ENCODE measurements at places on chromosomes 2 and 18. TPM values are rescaled to one million over a fixed set of nuclear protein-coding genes. Genes with fewer than 3 reads are reported as not detected.

DNA sequence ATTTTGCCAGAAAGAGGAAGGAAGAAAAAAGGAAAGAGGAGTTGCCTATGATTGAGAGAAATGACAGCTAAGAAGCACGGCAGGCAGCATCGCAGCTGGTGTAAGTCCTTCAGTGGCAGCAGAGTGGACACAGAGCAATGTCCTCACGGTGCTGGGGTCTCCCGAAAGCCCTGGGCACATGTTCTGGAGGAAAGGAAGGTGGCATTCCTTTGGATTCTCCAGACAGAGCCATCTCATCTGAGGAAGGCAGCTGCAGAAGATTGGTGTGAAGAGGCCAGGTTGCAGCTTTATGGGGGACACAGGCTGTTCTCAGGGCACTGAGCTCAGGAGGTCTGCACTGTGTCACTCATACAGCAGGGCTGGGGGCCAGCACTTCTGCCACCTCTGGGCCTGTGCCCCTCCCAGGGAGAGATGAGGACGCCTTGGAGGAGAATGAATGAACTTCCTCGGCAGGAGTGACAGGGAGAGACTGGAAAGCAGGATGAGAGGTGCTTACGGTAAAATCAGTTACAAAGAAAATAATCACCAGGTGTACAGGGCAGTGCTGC is 252.0 kb upstream of the MYT1L start:
- no peak for DNase-seq
- H3K27me3 ChIP-seq: no peaks in the 10 kb centered on the region
- no peak overlapping the region for H3K27ac ChIP-seq

DNA sequence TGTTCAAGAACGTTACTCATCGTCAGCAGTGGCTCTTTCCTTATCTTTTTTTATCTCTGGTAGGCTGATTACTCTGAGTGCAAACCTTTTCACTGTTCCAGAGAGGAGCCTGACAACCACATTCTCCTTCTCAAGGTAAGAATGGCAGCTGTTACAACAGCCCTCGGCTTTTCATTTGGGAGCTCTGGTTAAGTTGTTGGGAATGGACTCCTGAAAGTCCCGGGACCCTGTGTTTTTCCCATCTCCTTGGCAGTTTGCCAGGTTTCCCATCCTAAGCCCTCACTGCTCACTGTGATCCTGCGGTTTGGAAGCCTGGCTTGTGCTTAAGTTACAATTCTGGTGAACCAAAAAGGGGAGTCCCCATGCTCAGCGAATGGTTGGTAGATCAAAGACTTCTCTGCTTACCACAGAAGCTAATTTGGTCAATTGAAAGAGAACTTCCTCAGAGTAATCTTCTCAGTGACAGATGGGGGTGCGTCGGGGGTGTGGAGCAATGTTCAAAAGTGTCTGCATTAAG is 122.3 kb downstream of the LYPD6B start:
- H3K4me1 ChIP-seq: peaks cover 15% of the 10 kb centered on the region
- H3K27me3 ChIP-seq: peaks cover 39% of the 10 kb centered on the region
- H3K27ac ChIP-seq: no peak overlapping the region
- H3K4me3 ChIP-seq: no peak overlapping the region
- peak; percentile 43 for DNase-seq

DNA sequence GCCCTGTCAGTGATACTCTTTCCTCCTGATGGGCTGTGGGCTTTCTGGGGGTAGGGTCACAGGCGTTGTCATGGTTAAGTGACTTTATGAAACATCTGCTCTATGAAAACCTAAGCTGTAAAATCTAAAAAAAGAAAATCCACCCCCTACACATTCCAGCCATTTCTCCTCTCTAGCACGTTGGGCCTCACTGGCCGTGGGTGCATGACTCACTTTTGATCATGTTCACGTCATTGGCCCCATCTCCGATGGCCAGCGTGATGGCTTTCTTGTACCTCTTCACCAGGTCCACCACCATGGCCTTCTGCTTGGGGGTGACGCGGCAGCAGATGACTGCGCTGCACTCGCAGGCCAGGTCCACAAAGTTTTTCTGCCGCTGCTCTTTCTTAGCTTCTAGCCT is 39.3 kb upstream of the NARS1 start:
- no peaks in the 10 kb centered on the region for H3K27me3 ChIP-seq
- H3K27ac ChIP-seq: no peak overlapping the region
- H3K36me3 ChIP-seq: peaks cover 1% of the 10 kb centered on the region

- DNase-seq: no peak
- H3K27me3 ChIP-seq: no peaks in the 10 kb centered on the region
- H3K36me3 ChIP-seq: peaks cover 63% of the 10 kb centered on the region
Observed at GRCh38 chr2:231167745-231168459, 30.5 kb upstream of the ARMC9 start.

GRCh38 chr2:216405588-216405987 is 6.7 kb upstream of the SMARCAL1 start:
- H3K27me3 ChIP-seq: no peaks in the 10 kb centered on the region
- H3K36me3 ChIP-seq: no peaks in the 10 kb centered on the region
- H3K27ac ChIP-seq: no peak overlapping the region
- no peak for DNase-seq

The CXCR4 gene
- 89.3 TPM for total RNA-seq

GRCh38 chr2:241563031-241563507 is 4.5 kb downstream of the BOK start:
- peaks cover 6% of the 10 kb centered on the region for H3K4me1 ChIP-seq
- peaks cover 14% of the 10 kb centered on the region for H3K27me3 ChIP-seq
- H3K36me3 ChIP-seq: peaks cover 2% of the 10 kb centered on the region
- no peak overlapping the region for H3K4me3 ChIP-seq
- no peak for DNase-seq
- H3K27ac ChIP-seq: no peak overlapping the region

The NGEF gene
- 1.5 TPM for total RNA-seq

The M1AP gene
- 0.18 TPM for total RNA-seq

GRCh38 chr2:214103276-214104001 is 307.4 kb upstream of the VWC2L start:
- DNase-seq: no peak
- no peaks in the 10 kb centered on the region for H3K27me3 ChIP-seq
- H3K36me3 ChIP-seq: no peaks in the 10 kb centered on the region
- no peak overlapping the region for H3K4me3 ChIP-seq

The B3GNT7 gene
- not detected for total RNA-seq

DNA sequence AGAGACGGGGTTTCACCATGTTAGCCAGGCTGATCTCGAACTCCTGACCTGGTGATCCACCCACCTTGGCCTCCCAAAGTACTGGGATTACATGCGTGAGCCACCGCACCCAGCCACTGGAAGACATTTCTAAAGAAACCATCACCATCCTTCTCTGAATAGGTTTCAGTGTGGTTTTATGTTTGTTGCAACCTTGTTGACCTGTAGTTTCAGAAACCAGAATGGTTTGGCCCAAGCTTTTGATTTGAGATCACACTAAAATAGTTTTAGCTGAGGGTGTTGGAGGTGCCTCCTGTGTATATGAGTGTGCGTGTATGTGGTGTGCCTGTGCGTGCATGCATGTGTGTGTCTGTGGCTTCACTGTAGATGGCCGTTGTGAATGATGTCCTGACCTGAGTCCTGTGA is 26.2 kb downstream of the INPP4A start:
- H3K4me1 ChIP-seq: peaks cover 96% of the 10 kb centered on the region
- peak overlapping the region; percentile 81 for H3K27ac ChIP-seq
- no peak for DNase-seq
- no peak overlapping the region for H3K4me3 ChIP-seq
- H3K36me3 ChIP-seq: peaks cover 7% of the 10 kb centered on the region

GRCh38 chr2:74602586-74603281 is 45.4 kb downstream of the M1AP start:
- H3K27ac ChIP-seq: no peak overlapping the region
- H3K4me3 ChIP-seq: no peak overlapping the region
- H3K36me3 ChIP-seq: no peaks in the 10 kb centered on the region

The SNED1 gene
- 0.78 TPM for total RNA-seq

The CCDC85A gene
- not detected for total RNA-seq

The IL1A gene
- total RNA-seq: 6.9 TPM

DNA sequence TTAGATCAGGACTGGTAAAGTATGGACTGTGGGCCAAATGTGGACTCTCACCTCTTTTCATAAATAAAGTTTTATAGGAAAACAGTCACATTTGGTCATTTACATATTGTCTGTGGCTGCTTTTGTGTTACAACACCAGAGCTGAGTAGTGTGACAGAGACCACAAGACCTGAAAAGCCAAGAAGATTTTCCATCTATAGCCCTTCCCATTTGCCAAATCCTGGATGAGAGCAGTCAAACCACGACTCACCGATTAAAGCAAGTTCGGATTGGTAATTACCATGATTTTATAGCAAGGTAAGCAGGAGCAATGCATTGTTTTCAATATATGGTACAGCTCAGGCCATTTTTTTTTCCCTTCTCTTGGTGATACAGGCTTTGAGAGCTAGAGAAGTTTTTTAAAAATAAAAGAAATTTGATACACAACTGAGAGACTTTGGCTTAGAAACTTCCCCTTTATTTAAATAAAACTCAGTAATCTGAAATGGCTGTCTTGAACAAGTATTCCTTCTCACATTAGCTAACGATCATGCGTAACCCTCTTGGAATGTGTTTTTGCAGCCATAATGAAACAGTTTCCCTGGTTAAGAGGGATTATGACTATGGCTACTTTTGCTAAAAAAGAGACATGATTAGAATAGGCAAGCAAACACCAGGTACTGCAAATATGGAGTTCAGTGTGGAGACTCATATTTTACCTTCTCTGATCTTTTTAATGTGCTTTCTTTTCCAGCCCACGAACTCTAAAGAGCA is 9.5 kb upstream of the MALL start:
- H3K27me3 ChIP-seq: peaks cover 2% of the 10 kb centered on the region
- no peaks in the 10 kb centered on the region for H3K36me3 ChIP-seq
- no peak for DNase-seq
- no peak overlapping the region for H3K4me3 ChIP-seq
- peaks cover 11% of the 10 kb centered on the region for H3K4me1 ChIP-seq
- H3K27ac ChIP-seq: no peak overlapping the region
